ENCODE measurements at places on chromosomes 1 and 21.

- no peak for DNase-seq
Observed at GRCh38 chr1:86388777-86389176, 7.3 kb downstream of the ODF2L start.

- DNase-seq = no peak
Observed at GRCh38 chr1:32861904-32862695, 8.6 kb downstream of the FNDC5 start.

- no peak for DNase-seq
Observed at GRCh38 chr1:160656737-160657136, 9.9 kb upstream of the SLAMF1 start.

DNA sequence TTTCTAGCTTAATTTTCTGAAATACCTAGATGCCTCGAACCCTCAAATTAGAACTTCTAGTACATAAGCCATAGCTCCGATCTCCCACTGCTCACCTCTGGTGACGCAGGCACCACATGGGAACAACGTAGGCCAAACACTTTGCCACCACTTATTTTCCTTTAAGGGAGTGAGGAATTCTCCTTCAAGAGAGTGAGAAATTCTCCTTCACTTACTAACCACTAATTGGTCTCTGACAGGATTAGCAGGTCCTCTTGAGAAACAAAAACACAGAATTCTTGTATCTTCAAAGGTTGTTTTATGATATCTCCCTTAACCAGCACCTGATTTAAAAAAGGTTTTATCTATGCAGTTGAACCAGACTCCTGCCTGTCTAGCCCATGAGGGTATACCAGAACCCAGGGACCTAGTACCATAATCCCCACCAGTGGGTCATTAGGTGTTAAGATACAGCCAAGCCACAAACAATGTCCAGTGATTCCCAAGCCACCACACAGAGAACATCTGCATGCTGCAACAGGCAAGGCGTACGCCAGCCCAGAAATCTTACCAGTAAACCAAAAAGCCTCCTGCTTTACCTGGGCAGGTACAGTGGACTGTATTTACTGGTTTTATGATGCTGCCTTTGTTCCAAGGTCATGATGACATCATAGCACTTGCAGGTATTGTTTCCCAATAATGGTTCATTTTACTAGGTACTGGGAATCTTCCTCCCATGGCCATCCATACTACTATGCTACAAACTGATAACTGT is 20.3 kb upstream of the CXADR start:
- DNase-seq = no peak

GRCh38 chr1:9718006-9718680 is 66.6 kb downstream of the PIK3CD start:
- no peak for DNase-seq

DNA sequence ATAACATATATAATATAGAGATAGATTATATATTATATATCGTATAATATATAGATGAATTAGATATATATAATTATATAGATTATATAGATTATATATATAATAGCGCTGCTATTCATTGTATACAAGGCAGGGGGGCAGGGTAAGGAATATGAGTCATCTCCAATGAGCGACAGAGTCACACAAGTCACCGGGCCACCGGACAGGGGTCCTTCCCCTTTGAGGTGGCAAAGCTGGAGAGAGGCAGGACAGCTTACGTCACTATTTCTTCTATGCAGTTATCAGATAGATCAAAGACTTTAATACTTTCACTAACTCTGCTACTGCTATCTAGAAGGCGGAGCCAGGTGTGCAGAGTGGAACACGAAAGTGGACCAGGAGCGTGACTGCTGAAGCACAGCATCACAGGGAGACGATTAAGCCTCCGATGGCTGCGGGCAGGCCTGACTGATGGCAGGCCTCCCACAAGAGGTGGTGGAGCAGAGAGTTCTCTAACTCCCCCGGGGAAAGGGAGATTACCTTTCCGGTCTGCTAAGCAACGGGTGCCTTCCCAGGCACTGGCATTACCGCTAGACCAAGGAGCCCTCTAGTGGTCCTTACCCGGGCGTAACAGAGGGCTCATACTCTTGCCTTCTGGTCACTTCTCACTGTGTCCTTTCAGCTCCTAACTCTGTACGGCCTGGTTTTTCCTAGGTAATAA is 2154.7 kb downstream of the MRPL39 start:
- DNase-seq = peak; percentile 4

DNA sequence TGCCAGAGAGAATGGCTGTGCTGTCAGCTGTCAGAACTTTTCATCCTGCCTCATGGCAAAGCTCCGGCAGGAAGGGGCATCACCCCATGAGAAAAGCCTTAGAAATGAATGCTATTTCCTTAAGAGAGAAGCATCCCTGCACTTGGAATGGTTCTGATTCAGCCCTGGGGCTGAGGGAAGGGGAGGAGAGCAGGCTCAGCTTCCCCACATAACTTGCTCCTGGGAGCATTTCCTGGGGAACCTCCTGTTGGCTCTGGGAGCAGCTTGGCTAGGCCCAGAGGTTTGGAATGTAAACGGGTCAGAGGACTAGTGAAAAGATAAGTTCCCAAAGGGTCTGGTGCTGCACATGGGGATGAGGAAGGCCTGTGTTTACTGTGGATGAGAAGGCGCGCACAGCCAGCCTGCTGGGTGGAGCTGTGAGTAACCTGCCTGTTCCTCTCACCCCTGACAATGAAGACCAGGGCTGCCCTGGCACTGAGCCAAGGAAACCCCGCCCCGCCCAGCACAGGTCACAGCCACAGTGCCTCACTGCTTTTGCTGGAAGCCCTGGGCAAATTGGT is 5.0 kb downstream of the PRELP start:
- no peak for DNase-seq

GRCh38 chr1:22078133-22078532 is 25.6 kb downstream of the CDC42 start:
- DNase-seq = no peak

GRCh38 chr1:198106011-198106410 is 50.8 kb upstream of the NEK7 start:
- no peak for DNase-seq

DNA sequence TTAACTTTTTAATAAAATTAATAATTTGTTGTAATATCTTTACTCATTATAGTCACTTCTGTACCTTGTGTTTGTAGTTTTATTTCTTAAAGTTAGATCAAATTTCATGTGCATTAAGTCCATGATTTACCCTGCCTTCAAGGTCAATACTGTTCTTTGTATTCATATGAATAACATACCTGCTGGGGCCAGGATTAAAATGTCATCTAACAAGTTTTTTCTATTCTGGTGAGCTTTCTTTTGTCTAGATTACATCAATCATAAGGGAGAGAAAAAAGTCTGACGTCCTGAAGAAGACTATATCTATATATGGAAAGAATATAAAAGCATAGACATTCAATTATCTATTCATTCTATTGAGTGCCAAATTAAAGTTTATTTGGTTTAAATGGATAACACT is 232.6 kb downstream of the COL11A1 start:
- no peak for DNase-seq

- no peak for DNase-seq
Observed at GRCh38 chr1:240413732-240414131, 198.2 kb downstream of the GREM2 start.

GRCh38 chr1:65681096-65681495 is 111.6 kb upstream of the PDE4B start:
- DNase-seq = no peak

GRCh38 chr1:241994171-241994570 is 4.7 kb downstream of the MAP1LC3C start:
- no peak for DNase-seq

DNA sequence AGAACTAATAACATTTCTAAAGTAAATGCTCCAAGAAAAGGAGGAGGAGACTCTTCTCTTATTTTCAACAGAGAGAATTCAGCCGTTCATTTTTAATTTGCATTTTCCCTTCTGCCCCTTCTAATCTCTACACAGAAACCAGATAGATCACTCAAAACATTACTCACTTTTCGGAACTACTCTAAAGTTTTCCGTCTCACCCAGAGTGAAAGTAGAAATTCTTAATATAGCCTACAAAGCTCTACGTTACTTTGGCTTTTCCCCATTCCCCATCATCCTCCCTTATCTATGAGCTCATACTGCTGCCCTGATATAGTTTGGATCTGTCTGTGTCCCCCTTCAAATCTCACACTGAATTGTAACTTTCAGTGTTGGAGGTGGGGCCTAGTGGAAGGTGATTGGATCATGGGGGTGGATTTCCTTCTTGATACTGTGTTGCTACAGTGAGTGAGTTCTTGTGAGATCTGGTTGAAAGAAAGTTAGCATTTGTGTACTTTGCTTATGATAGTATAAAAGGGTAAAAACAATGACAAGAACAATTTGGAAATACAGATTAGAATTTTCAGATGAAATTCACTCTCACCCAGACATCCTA is 188.2 kb downstream of the AMY1C start:
- DNase-seq = no peak

- no peak for DNase-seq
Observed at GRCh38 chr1:41665962-41666917, 181.8 kb upstream of the EDN2 start.

GRCh38 chr1:187070076-187070475 is 241.3 kb downstream of the PLA2G4A start:
- DNase-seq = no peak

- DNase-seq = peak; percentile 44
Observed at GRCh38 chr21:36386031-36386642, 945 bp downstream of the CHAF1B start.
